ENCODE measurements at places on chromosomes 7 and 10.

GRCh38 chr10:11236234-11236633, 218.6 kb downstream of the CELF2 start:
- DNase-seq = no peak

- DNase-seq = no peak
These were observed 83.0 kb upstream of the SEC61G start for GRCh38 chr7:54841772-54842697.

GRCh38 chr7:113339661-113340060, 221.3 kb upstream of the SMIM30 start:
- no peak for DNase-seq

DNA sequence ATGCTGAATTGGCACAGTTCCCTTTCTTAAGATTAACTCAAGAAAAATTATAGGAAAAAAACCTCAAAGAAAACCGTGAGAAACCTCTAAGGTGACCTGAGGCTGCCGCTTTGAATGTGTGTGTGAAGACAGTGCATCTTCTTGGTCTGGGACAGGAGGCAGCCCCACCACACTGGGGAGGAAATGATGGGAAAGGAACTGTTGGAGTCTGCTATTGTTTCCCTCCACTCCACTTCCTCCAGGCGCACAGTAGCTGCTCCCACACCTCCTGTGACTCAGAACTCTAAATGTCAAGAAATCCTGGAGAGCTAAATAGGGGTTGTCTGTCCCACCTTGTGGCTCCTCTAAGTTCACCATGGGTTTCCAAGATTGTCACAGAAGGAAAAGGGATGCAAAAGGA, 179.4 kb downstream of the PDE1C start:
- no peak for DNase-seq

- peak; percentile 61 for DNase-seq
These were observed 8.1 kb downstream of the DENND10 start for GRCh38 chr10:119112056-119112455.

DNA sequence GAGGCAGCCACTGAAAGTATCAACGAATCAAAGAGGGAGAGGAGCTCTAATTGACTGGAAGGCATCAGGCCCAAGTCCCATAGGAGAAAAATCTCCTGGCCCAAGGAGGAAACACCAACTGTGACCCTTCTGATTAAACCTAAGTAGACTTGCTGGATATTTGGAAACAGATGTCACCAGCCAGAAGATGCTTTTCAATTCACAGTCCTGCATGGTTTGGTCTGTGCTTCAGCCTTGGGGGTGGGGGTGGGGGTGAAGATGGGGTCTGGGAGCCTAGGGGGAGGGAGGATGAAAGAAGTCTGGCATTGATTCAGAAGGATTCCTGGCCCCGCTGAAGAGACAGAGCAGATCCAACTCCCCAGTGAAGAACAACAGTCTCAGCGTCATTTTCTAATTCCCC, 623.7 kb downstream of the PARD3 start:
- no peak for DNase-seq

- DNase-seq = no peak
These were observed 173.6 kb upstream of the PRSS58 start for GRCh38 chr7:142431491-142431890.

DNA sequence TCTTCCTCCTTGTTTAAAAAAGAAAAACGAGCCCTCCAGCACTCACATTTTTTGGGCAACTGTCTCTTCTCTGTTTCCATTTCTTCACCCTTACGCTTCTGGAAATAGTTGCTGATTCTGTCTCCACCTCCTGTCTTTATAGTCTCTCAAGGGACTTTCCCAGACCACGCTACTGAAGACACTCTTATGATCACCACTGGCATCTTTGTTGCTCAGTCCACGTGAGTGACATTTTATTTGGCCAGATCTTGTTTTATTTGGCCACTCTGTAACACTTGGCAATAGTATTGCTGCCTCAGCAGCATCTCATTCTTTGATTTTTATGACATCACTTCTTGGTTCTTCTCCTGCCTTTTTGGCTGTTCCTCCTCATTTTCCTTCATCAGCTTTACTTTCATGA, 21.6 kb upstream of the NME8 start:
- no peak for DNase-seq

GRCh38 chr10:78630944-78631838, 437.6 kb upstream of the ZMIZ1 start:
- no peak for DNase-seq

- no peak for DNase-seq
These were observed 360.8 kb downstream of the CRPPA start for GRCh38 chr7:16060502-16060901.

GRCh38 chr7:120991581-120991980, 3.1 kb downstream of the CPED1 start:
- peak; percentile 22 for DNase-seq

DNA sequence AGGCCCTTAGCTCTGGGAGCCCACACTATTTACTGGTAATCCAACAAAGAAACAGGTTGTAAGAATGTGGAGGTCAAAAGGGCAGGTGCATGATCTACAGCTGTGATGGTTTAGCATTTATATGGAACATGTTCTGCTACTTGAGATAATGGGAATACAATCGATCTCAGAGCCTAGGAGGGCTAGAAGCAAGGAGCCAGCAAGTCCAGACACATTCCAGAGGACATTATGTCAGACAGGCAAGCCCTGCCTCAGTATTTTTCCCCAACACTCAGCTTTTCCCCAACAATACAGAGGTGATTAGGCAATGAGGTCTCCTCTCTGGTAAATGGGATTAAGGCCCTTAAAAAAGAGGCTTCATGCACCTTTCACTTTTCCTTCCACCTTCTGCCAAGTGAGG, 21.4 kb upstream of the GNAT3 start:
- DNase-seq = peak; percentile 27

- DNase-seq = no peak
These were observed 88.8 kb downstream of the TFEC start for GRCh38 chr7:115941703-115942268.

- peak; percentile 5 for DNase-seq
These were observed 158.0 kb downstream of the HDAC9 start for GRCh38 chr7:18653381-18654155.

DNA sequence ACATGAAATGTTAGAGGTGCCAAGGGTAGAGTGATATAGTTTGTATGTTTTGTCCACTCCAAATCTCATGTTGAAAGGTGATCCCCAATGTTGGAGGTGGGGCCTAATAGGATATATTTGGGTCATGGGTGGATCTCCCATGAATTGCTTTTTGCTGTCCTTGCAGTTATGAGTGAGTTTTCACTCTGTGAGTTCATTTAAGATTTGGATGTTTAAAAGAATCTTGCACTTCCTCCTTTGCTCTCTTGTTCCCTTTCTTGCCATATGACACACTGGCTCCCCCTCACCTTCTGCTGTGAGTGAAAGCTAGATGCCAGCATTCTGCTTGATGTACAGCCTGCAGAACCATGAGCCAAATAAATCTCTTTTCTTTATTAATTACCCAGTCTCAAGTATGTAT, 269.2 kb downstream of the ZWINT start:
- no peak for DNase-seq

DNA sequence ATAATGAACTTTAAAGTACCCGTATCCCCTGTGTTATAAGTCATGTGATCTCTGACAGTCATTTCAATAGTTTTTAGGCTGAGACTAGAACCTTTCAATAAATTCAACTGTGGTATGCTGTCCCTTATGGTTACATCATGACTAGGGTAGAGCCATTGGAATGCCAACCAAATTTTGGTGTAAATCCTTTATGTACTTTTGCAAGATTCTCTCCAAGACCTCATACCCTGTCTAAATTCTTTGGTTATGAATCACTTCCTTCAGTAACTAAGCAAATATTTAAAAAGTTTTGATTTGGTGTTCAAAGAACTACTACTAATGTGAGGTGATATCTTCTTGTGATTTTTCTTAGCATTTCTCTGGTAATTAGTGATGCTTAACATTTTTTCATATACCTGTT, 20.8 kb upstream of the OR6B1 start:
- DNase-seq = peak; percentile 71

DNA sequence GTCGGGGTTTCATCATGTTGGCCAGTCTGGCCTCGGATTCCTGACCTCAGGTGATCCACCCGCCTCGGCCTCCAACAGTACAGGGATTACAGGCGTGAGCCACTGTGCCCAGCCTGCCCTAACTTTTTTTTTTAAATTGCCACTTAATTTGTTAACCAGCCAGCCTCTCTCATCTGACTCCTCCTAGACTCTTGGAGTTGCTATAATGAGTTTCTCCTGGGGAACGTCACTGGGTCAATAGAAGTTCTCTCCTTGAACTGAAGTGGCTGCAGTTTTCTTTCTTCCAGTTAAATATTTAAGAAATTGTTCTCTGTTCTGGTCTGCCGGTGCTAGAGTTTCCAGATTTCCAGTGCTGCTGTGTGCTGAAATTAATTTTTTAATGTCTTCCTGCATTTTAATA, 27.6 kb downstream of the NEUROD6 start:
- no peak for DNase-seq

DNA sequence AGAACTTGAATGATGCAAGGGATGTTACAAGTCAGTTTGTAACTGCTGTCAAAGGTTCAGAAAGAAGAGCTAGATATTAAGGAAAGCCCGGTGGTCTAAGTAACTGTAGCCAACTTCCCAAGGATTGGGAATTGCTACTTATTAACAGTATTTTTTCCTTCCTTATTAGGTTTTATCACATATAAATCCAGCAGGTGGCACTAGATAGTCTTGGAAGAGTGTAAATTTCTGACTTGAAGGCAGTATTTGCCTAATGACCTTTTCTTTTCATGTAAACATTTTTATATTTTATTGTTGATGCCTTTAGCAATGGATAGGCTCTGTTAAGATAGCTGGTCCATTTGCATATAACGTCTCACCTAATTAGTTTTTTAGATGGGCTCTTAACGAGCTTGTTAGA, 51.2 kb downstream of the ANLN start:
- peak; percentile 65 for DNase-seq

DNA sequence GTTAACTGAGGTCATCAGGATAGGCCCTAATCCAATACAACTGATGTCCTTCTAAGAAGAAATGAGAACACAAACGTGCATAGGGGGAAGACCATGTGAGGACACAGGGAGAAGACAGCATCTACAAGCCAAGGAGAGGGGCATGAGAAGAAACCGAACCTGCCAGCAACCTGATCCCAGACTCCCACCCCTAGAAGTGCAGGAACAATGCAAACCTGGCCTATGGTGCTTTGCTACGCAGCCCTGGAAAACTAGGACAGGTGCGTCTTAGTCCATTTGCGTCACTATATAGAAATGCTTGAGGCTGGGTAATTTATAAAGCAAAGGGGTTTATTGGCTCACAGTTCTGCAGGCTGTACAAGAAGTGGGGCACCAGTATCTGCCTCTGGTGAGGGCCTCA, 322.6 kb upstream of the ZNF32 start:
- no peak for DNase-seq

DNA sequence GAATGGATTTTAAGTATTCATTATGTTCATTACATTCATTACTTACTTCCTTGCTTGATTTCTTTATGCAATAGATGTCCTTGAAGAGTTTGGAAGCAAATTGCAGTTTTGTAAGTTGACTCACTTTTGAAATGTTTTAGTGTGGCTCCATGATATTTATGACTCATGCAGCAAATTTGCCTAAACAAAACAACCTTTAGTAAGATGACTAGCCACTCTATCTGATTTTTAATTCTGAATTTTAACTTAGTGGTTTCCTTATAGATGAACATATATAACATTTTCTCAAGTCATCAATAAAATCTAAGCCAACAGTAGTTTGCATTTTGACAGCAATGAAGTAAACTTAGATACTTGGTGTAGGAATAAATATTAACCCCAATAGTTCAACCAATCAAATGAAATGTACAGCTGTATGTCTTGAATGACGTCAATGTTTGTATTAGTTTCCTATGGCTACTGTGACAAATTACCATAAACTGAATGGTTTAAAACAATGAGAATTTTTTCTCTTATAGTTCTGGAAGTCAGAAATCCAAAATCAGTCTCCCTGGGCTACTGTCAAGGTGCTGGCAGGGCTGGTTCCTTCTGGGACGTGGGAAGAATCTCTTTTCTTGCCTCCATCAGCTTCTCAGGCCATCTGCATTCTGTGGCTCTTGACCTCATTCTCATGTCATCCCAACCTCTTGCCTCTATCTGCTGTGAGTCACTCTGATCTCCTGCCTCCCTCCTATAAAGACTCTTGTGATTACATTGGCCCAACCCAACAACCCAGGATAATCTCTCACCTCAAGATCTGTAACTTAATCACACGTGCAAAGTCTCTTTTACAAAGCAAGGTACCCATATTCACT, 73.4 kb downstream of the AHR start:
- DNase-seq = peak; percentile 77

- DNase-seq = no peak
These were observed 96.0 kb upstream of the PRPS1L1 start for GRCh38 chr7:18123508-18124239.

Measured in GM03348 (cell line).